ENCODE measurements at places on chromosomes 2 and 18. TPM values are rescaled to one million over a fixed set of nuclear protein-coding genes. Genes with fewer than 3 reads are reported as not detected.

DNA sequence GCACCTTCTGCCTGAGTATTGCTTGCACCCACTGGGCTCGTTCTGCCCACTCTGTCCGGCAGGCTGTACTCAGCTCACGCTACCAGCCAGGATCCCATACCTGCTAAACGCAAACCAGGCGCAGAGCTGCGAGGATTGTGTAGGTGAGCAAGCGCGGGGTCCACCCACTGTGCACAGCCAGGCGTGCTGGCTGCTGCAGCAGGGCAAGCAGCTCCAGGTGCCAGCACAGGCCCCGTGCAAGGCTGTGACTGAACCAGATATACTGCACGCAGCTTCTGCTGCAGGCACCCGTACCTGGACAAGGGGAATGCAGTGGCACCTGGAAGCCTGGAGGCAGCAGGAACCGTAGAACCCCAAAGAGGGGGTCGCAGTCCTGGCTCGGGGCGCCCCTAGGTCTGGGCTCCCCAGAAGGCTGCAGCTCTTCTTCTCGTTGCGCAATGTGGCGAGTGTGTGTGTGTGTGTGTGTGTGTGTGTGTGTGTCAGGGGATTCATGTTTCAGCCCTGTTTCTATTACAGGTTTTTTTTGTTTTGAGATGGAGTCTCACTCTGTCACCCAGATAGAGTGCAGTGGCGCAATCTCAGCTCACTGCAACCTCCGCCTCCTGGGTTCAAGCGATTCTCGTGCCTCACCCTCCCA is 46.1 kb upstream of the RAB1A start:
- DNase-seq, result no peak

Gene COL5A2
- total RNA-seq, result 188 TPM

Gene UGT1A8
- not detected for total RNA-seq

- no peak for DNase-seq
Measured at GRCh38 chr2:47497843-47498460, 95.0 kb downstream of the MSH2 start.

DNA sequence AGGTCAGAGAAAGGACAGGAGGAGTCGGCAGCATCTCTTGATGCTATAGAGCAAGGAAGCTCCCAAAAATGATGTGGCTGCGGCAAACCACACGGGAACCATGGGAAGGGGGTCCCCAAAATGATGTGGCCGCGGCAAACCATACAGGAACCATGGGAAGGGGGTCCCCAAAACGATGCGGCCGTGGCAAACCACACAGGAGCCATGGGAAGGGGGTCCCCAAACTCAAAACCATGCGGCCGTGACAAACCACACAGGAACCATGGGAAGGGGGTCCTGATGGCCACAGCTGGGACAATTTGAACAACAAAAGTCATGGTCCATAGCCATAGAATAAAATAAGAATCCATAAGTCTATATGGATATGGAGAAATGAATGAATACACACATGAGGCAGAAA is 58.4 kb upstream of the GLI2 start:
- no peak for DNase-seq

DNA sequence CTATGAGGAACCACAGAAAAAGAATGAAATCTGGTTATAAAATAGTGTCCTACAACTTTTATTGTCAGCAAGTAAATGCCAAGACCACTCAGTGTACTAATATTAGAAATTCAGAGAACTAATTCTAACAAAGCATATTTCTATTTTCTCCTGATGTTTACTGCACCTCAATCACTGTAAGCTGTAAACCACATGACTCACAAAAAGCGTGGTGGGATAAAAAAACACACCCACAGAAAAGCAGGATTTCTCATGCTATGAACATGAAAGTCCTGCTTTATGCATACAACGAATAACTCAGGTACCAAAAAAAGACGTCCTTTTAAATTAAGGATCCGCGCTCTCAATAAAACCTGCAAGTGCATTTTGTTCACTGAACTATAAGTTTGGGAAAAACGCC is 797 bp downstream of the TXNL4A start:
- DNase-seq, result no peak

- no peak for DNase-seq
Measured at GRCh38 chr18:54673936-54674335, 82.9 kb downstream of the DYNAP start.

Gene C18orf54
- 14.8 TPM for total RNA-seq

Gene PTMA
- total RNA-seq, result 1,552 TPM

DNA sequence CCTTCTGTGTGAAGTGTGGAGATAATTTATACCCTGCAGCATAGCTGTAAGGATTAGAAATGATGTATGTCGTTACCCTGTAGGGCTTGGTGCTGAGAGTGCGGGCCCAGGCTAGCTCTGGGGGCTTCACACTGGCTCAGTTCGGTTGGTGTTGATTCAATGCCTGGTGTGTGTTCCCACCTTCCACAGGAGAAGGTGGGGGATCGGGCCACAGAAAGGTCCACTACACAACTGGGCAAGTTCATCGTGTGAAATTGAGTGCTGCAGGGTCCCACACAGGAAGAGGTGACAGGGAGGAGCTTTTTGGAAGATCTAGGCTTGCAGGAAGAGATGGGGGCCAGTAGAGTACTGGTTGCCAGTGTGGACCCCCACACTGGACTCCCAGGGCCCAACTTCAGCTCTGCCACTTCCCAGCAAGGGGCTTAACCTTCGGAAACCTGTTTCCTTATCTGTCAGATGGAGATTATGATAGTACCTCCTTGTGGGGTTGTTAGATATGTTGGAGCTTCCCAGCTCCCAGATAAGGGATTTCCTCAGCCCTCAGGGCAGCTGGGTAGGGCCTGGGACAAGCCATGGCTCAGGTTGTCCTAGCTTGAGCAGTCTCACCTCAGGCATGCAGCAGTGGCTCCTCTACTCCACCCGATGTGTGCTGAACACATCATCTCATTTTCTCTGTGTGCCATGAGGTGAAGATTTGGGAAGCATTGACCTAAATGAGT is 71.5 kb downstream of the TMEM247 start:
- no peak for DNase-seq

Gene CCDC88A
- 31.0 TPM for total RNA-seq

All from pulmonary artery endothelial cell (primary cell).